ENCODE measurements at places on chromosomes 13 and 19.

- no peak for DNase-seq
Observed at GRCh38 chr13:42413484-42413815, 141.5 kb downstream of the AKAP11 start.

- no peak for DNase-seq
Observed at GRCh38 chr13:94764576-94765321, 52.4 kb upstream of the SOX21 start.

GRCh38 chr13:50419331-50419865, 404.2 kb downstream of the KCNRG start:
- DNase-seq, result no peak

- DNase-seq, result no peak
Observed at GRCh38 chr19:33535226-33535625, 13.6 kb upstream of the PEPD start.

- no peak for DNase-seq
Observed at GRCh38 chr19:16876904-16877361, 11.9 kb upstream of the F2RL3 start.

DNA sequence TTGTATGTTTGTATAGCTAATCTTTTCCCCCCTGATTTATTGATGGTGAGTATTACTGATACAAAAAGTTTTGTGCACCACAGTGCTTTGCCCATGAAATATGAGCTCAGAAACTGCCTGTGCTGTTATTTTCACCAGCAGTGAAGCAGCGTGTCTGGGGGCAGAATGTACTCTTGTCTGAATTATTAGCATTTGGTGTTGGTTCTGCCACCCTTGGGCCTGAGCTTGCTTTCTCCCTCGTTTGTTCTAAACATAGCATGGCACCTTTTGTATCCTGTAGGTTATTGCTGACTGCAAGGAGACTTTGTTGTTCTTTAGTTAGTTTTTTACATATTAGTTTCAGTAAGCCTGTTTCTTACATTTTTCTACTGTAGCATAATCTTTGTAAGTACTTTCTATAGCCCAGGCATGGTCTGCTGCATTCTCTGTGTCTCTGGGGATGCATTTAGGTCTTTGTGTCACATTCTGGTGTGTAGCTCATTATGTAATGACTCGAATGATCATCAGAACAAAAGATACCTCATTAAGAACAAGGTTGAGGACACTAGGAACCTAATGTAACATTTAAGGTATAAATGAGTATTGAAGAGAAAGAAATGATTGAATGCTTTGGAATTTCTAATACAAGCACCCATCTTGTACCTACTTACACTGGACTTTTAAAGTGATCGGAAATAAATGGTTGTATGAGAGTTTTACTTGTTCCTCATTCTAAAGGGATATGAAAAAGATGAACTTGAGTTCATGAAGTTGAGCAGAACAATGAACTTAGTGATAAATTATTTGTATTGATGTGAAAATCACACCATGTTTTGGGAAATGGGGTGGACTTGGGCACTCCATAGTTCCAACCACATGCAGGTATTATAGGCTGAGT, 50.3 kb upstream of the GPI start:
- DNase-seq, result no peak

DNA sequence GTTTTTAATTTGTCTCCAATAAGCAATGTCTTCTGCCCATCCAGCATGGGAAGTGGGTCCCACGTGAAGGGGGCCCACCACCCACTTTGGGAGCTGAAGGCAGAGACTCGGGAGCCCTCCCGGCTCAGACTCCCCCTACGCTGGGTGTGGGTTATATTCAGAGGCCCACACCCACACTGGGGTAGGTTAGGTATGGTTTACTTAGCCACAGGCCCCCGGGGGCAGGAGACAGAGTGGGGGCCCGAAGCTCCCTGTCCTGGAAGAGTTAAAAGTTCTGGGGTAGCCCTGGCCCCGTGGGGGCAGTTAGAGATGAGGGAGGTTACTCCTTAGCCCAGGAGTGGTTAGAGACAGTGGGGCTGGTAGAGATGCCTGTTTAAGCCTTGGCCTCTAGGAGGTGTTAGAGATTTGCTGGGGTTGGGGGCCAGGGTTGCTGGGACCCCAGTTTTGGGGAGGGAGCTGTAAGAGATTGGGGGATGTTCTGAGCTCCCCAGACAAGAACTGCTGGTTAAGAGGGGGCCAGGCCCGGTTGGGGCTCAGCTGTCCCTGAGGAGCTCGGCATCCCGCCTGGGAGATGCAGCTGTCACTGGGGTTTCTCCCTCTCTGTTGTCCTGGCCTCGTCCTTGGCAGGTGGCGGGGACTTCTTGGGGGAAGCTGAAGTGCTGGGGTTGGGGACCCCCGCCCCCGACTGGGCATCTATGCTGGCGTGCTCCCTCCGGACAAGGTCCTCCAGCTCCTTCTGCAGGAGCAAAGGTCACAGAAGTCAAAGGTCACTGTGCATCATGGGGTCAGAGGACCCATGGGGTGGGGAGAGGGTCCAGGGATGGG, 712 bp upstream of the RINL start:
- DNase-seq, result no peak

DNA sequence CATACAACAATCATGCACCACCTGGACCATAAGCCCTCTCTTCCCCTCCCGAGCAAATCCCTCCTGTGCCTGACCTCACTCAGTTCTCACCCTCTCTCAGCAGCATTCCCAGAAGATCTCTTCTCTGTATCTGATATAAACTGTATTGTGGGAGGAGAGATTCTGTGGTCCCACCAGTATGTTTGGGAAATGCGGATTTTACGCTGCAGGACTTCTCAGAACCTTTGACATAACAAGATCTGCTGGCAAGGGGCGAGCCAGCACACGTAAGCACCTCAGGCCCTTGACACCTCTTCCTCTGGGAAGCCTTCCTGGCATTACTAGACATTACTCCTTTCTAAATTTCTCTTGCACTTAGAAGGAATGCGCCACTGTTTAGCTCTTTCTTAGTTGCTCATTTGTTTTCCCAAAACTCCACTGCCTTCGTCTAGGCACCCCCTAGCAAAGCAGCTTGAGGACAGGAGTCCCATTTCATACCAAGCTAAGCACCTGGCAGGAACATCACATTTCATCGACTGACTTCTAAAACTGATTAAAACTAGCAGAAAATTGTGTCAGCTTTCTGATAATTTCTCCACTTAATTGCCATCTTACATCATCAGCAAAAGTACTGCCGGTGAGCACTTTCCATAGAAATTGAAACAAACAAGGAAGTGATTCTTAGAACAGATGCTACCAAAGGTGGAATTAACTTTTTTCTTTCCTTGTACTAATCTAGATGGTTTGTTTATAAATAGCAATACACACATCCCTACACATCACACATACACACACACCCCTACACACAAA, 63.2 kb downstream of the CCDC70 start:
- no peak for DNase-seq

DNA sequence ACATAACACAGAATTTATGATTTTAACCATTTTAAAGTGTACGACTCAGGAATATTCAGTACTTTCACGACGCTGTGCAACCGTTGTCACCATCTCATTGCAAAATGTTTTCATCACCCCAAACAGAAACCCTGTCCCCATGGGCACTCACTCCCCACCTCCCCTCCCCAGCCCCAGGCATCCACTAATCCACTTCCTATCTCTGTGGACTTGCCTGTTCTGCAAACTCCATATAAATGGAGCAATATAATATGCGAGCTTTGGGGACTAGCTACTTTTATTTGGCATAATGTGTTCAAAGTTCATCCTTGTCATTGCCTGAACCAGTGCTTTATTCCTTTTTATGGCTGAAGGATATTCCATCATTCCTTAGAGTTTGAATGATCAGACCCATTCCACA, 7.3 kb upstream of the INSR start:
- DNase-seq, result no peak

DNA sequence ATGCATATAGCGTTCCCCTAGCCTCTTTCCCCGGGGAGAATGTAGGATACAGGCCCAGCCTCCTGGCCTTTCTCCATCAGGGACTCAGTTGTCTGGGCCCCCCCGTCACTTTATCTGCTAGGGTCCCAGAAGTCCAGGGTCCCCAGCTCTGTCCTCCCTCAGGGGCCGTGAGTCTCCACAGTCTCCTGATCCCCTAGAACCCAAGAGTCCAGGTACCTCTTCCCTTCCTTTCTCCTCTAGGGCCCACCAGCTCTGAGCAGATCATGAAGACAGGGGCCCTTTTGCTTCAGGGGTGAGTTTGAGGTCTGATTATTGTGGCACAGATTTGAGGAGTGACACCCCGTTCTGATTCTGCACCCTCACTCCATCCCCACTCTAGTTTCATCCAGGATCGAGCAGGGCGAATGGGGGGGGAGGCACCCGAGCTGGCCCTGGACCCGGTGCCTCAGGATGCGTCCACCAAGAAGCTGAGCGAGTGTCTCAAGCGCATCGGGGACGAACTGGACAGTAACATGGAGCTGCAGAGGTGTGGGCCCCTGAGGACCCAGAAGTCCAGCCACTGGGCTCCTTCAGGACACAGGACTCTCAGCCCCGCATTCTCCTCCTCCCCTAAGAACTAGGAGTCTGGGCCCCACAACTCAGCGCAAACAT, 758 bp downstream of the BAX start:
- DNase-seq, result no peak

GRCh38 chr13:46975173-46975572, 78.3 kb upstream of the HTR2A start:
- DNase-seq, result no peak

- DNase-seq, result no peak
Observed at GRCh38 chr13:95243207-95243606, 58.0 kb downstream of the ABCC4 start.

- DNase-seq, result no peak
Observed at GRCh38 chr13:113967729-113968462, 6.0 kb downstream of the C13orf46 start.

- no peak for DNase-seq
Observed at GRCh38 chr13:93788456-93788855, 561.8 kb downstream of the GPC6 start.

DNA sequence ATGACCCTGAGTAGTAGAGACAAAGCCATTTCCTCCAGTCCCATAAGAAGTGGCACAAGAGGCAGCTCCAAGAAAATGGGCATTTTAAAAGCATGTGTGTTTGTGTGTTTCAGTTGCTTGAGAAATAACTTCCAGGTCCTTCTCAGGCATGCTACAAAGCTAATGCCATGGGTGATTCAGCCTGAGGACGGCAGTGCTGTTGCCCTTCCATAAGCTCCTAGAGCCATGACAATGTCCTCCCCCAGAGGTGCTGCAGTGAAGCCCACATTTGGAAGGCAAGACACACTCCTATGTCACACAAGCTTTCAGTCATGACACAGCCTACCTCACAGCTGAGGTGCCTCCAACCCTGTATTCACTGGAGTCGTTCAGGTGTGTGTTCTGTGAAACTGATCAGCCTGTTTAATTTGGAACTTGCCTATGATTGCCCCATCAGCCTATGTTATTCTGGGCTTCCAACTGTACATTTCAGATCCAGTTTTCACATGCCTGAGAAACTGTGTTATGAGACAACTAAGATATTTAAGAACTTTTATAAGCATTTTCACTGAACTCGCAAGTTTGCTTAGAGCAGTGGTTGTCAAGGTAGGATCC, 213.6 kb downstream of the FOXO1 start:
- no peak for DNase-seq

DNA sequence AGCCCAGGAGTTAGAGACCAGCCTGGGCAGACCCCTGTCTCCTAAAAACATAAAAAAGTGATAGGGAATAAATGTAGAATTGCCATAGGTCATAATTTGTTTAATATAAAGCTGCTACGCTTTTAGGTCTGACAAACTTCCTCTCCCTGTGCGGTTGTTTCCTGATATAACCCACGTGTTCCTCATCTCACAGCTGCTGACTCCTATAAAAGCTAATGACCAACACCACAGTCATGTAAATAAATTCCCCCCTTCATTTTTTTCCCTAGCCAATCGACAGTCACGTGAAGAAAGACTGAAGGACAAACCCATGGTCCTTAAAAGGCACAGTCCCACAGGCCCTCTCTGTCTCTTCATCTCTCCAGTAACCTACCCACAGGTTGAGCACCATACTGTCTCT, 27.5 kb downstream of the ZNF266 start:
- DNase-seq, result no peak

- no peak for DNase-seq
Observed at GRCh38 chr19:46732172-46732938, 13.5 kb upstream of the FKRP start.

GRCh38 chr13:45700971-45701900, 884 bp upstream of the CBY2 start:
- no peak for DNase-seq

DNA sequence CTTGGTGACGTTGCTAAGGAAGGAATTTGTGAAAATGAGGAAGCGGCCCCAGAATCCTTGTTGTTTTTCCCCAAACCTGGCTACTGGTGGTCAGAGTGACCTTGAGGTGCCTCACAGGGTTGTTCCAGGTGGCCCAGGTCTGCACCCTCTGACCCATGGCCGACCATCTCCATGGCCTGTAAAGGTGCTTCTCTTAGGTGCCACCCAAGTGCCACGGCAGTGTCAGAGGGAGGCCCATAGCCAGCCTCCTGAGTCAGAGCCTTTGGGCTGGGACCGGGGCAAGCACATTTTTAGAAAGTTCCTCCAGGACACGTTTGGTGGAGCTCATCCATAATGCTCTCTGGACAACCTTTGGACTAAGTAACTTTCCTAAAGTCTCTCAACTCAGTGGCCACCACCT, 83.9 kb upstream of the IRS2 start:
- no peak for DNase-seq
